ENCODE measurements at places on chromosomes 13 and 19.

GRCh38 chr13:36420437-36420891 is 11.8 kb upstream of the CCNA1 start:
- peak; percentile 79 for DNase-seq

DNA sequence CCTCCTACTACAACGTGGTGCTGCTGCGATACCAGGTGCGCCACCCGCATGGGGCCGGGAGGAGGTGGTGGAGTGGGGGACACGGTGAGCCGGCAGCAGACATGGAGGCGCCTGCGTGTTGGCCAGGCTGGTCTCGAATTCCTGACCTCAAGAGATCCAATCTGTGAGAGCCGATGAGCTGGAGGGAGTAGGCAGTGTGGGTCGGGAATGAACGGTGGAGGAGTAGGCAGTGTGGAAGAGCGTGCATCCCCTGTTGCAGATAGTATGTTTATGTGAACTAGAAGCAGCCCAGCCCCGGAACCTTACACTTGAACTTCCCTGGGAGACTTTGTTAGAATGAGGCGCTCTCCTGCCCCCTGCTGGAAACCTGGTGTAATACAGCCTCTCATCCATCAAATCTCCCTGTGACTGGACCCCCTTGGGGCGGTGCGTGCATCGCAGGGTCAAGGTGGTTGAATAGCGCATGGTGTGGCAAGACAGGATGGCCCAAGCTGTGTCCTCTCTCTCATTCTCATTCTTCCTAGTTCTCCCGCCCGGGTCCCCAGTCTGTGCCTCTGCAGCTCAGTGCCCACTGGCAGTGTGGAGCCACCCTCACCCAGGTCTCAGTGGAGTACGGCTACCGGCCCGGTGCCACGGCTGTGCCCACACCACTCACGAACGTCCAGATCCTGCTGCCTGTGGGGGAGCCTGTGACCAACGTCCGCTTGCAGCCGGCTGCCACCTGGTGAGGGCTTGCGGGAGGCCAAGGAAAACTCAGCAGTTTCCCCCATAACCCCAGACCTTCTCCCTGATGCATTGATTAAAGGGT is 10.5 kb upstream of the B3GNT3 start:
- peak; percentile 86 for DNase-seq

- DNase-seq = peak; percentile 59
These were observed 142.4 kb downstream of the MYCBP2 start for GRCh38 chr13:77184455-77184854.

DNA sequence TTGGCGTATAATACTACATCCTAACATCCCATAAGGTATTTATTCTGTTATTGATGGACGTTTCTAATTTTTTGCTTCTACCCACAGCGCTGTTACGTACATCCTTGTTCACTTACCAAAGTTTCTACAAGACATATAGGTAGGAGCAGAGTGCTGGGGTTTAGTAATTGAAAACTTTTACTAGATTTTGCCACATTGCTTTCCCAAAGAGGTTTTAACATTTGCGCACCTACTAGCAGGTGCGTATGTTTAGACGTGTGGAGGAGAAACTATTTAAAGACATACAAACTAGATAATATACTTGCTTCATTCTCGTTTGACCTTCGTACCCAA is 559 bp upstream of the RPL21 start:
- no peak for DNase-seq

GRCh38 chr13:67258482-67258881 is 28.3 kb upstream of the PCDH9 start:
- no peak for DNase-seq

DNA sequence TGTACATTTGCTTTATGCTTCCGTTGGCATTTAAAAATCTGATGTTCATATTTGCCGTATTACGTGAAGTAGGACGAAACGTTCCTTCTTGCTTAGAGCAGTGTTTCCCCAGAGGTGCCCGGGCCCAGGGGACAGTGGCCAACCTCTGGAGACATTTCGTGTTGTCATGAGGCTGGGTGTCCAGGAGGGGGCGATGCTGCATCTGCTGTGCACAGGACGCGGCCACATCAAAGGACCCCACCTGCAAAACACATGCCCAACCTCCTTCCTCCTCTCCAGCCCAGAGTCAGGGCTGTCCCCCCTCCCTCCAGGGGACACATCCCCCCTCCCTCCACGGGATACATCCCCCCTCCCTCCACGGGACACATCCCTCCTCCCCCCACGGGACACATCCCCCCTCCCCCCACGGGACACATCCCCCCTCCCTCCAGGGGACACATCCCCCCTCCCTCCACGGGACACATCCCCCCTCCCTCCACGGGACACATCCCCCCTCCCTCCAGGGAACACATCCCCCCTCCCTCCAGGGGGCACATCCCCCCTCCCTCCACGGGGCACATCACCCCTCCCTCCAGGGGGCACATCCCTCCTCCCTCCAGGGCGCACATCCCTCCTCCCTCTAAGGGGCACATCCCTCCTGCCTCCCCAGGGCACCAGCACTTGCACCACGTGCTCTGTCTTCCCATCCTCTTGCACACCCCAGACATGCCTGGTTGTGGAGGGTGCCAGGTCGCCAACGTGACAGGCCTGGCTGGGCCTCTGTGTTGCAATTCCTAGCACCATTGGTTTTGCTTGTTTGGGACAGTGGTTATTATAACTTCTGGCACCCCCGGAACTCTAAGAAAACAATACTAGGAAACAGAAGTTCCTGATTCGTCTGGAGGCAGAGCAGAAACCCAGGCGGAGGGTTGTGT is 46.7 kb downstream of the GAS6 start:
- peak; percentile 87 for DNase-seq

GRCh38 chr13:55013051-55013450 is 1984.4 kb downstream of the OLFM4 start:
- no peak for DNase-seq

DNA sequence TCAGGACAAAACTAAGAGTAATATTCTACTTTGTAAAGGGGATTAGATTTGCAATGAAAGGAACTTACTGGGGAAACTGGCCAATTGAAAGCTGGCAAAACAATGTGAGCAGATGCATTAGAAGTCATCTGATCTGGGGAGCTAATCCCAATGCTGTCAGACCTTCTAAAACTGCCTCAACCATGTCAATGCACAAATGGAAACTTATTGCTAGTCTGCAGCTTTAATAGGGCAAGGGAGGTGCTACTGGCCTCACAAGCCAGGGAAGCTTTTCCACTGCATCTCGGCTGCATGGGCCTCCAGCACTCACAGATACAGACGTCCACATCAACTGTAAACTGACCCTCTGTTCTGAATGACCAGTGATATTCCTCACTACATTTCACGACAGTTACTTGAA is 154.2 kb downstream of the LHFPL6 start:
- DNase-seq = no peak

- no peak for DNase-seq
These were observed 182.1 kb downstream of the PCDH17 start for GRCh38 chr13:57813651-57814050.

- no peak for DNase-seq
These were observed 2.0 kb downstream of the CYP2F1 start for GRCh38 chr19:41116261-41116660.

DNA sequence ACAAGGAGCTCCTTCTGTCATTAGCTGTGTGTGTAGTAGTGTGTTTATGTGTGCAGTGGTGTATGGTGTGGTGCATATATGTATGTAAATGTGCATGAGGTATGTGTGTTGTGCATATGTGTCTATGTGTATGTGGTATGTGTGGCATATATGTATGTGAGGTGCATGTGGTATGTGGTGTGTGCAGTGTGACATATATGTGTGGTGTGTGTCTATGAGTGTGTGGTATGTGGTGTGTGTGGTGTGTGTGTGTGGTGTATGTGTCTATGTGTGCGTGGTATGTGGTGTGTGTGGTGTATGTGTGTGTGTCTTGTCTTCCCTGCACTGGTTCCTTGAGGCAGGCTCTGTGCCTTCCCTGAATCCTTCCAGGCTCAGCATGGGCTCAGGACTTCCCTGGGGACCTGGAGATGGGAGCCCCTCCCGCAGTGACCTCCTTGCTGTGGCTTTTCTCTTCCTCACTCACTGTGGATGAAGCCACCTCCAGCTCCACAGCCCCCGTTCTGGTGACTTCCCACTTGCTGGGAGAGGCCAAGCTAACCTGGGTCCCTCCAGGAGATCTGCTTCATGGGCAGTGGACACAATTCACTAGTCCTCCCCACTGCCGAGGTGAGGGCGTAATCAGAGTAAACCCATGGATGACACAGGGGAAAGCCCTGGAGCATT is 64.2 kb downstream of the CCDC70 start:
- no peak for DNase-seq

DNA sequence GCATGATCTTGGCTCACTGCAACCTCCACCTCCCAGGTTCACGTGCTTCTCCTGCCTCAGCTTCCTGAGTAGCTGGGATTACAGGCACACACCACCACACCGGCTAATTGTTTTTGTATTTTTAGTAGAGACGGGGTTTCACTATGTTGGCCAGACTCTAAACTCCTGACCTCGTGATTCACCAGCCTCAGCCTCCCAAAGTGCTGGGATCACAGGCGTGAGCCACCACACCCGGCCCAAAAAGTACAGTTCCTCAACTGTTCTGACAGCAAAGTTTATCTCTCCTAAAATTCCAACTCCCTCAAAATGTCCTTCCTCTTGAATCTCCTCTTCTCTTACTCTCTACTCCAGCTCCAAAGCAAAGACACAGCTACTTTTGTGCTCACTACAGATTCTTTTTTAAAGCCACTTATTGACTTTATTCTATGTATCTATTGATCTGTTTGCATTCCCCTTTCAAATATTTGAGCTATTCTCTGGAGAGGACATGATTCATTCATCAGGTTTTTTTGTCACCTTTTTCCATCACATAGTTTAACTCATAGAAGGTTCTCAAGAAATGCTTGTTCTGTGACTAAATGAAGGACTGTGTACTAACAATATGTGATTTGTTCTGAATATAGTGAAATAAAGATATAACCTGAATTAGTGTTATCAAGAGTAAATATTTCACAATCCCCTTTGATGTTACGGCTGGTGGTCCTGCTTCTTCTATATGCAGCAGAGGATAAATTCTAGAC is 142.2 kb downstream of the TBC1D4 start:
- no peak for DNase-seq

DNA sequence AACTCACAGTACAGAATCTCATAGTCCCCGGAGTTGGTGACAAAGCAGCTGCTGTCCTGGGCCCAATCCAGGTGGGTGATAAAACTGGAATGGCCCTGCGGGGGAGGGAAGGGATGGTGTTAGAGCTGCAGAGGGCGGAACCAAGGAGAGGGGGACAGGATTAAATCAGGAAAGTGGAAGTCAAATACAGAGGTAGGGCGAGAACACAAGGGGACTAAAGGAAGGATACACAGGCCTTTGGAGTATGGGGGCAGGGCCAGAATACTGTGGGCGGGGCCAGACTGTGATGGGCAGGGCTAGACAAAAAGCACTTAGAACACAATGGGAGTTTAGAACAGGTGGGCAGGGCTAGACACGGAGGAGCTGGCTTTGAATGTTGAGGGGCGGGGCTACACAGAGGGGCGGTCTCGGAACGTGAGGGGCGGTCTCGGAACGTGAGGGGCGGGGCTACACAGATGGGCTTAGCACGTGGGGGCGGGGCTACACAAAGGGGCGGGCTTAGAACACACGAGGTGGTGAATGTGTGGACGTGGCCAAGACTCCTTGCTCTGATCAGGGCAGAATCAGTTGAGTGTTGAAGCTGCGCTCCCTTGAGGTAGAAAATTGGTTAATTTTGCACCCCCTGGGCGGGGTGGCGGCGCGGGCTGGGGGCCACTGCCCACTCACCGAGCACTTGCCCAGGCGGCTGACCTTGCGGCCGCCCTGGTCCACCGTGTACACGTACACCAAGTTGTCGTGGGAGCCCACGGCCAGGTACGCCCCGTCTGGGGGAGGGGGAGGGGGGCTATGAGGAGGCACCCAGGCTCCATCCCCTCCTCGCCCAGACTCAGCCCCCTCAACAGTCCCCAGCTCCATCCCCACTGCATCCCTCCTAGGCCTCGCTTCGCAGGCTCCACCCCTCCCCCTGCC is 14.0 kb upstream of the GPR4 start:
- DNase-seq = peak; percentile 92

DNA sequence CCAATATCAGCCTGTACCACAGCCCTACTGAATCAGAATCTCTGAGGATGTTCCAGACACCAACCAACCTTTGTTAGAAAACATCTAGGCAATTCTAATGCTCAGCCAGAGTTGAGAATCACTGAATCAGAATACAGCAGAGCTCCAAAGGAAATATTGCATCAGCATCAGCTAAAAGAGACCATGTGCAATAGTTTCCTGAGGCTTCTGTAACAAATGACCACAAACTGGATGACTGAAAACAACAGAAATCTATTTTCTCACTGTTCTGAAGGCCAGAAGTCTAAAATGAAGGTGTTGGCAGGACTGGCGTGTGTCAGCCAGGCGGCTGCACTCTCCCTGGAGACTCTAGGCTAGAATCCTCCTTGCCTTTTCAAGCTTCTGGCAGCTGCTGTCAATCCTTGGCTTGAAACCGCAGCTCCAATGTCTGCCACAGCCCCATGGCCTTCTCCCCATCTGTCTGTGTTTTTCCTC is 1.2 kb upstream of the DCT start:
- DNase-seq = no peak

- no peak for DNase-seq
These were observed 5.3 kb downstream of the ZNF85 start for GRCh38 chr19:20928371-20928770.

Data from activated T-cell treated with anti-CD3 and anti-CD28 coated beads, Interleukin-2, amount 50 U/mL, for 48 hours (primary cell).